ENCODE measurements at places on chromosomes 6 and 20.

DNA sequence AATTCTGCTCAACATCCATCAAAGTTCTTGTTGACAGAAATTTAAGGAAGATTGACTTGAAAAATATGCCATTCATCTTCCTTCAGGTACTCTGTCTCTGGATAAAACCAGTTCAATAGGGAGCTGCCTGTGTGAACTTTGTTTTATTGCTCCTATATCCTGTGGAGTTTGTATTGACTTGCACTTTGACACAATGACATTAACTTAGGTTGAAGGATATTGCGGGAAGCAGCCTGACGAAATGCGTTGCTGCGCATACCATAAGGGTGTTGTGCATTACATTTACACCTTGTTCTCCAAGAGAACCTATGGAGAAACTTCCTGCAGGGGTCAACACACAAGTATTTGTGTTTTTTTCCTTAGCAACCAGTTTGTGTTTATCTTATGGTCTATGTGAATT lies 185.4 kb upstream of the GRIK2 start:
- no peak for DNase-seq

DNA sequence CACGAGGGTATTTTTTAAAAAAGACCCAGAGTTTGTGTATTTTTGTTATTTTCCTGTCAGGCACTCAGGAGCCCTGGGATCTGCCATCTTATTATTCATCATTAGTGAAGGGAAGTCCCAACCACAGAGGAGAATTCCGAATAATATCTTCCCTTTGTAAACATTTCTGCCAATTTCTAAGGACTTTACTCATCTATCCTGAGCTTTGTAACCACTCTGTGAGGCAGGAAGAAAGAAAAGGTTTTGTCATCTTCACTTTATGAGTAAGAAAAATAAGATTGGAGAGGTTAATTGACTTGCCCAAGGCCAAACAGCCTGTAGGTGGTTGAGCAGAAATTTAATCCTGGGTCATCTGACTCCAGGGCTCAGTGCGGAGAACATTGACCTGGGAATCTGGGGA lies 23.0 kb upstream of the IYD start:
- no peak for DNase-seq

DNA sequence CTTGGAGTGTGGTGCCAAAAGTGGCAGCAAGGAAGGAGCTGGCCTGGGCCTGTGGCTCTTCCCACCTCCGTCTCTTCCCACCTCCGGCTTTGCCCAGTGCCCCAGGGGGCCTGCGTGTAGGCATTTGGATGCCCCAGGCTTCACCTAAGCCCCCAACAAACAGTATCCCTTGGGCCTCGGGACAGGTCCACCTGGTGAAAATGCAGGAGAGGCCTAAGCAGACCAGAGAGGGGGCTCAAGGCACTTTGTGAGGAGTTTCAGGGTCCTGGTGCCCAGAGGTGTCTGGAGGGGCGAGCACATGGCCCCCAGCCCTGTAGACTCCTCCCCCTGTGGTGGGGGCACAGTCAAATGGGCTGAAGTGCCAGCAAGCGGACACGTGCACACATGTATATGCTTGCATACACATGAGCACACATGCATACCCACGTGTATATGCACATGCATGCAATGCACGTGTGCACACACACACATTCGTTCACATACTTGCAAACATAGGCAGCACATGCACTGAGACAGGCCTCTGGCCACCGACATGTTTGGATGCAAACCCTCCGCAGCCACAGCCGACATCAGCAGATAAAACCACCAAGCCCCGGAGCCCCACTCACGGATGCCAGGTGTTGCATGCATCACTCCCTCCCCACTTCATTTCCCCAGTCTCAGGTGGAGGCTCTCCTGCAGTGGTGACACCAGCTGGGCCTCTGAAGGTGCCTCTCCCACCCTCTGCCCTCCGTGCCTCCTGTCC lies 124.5 kb downstream of the TAF4 start:
- no peak for DNase-seq

- DNase-seq: no peak
These were observed 730.4 kb downstream of the KIF16B start for GRCh38 chr20:15842872-15843271.

DNA sequence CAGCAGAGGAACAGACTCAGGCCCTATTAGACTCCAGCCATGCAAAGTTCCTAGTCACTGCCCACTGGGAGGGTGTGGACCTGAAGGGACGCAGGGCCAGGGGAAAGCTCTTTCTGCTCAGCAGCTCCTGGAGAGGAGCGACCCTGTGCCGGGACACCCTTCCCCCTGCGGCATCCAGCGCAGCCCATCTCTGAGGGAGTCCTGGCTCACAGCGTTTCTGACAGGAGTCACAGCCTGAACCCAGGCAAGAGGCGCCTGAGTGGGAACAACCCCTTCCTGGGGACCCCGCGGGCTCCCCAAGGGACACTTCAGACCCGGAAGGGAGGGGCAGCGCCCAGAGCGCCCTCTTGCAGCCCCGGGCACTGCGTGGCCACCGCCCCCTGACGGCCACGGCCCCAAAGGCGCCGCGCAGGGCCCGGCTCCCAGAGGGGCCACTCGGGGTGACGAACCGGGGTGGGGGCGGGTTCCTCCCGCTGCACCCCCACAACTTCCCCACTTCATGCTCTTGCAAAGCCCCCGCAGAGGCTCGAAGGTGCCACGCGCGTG lies 862 bp downstream of the UCKL1 start:
- DNase-seq: no peak

GRCh38 chr20:17928633-17929311 lies 39.8 kb downstream of the SNX5 start:
- no peak for DNase-seq

- no peak for DNase-seq
These were observed 16.9 kb downstream of the GPR31 start for GRCh38 chr6:167140589-167141474.
